A549 treated with CORT108297 at 1 μM for 4 hours (cell line): ENCODE measurements at places on chromosomes 11 and 22. TPM values are rescaled to one million over a fixed set of nuclear protein-coding genes. Genes with fewer than 3 reads are reported as not detected.

SEC14L2 gene
- 25.7 to 46.7 TPM (median 42.7 TPM) in 5 replicates for total RNA-seq

BBOX1 gene
- total RNA-seq: 0.05 to 0.39 TPM in 2 of 5 replicates, not detected in the others

AP1B1 gene
- 23.8 to 28.3 TPM (median 27.2 TPM) in 5 replicates for total RNA-seq

MYRF gene
- 16.1 to 23.1 TPM (median 21.8 TPM) in 5 replicates for total RNA-seq

OR8A1 gene
- not detected in 5 replicates for total RNA-seq
